Activated CD8-positive, alpha-beta memory T cell treated with anti-CD3 and anti-CD28 coated beads for 36 hours (primary cell): ENCODE measurements at places on chromosomes 2 and 18. TPM values are rescaled to one million over a fixed set of nuclear protein-coding genes. Genes with fewer than 3 reads are reported as not detected.

AGXT gene
- total RNA-seq, result not detected

AKAIN1 gene
- not detected for total RNA-seq

DYNAP gene
- not detected for total RNA-seq

RGPD3 gene
- 0.06 TPM for total RNA-seq

PLGLB1 gene
- total RNA-seq, result 3.1 TPM

STK17B gene
- total RNA-seq, result 129 TPM

RFTN2 gene
- total RNA-seq, result not detected

DSG4 gene
- not detected for total RNA-seq

SRSF7 gene
- total RNA-seq, result 371 TPM

PROM2 gene
- total RNA-seq, result 0.48 TPM

GAREM1 gene
- total RNA-seq, result 0.04 TPM
